ENCODE measurements at places on chromosomes 13 and 19.

- DNase-seq, result no peak
Measured at GRCh38 chr13:101544979-101545378, 92.5 kb downstream of the ITGBL1 start.

DNA sequence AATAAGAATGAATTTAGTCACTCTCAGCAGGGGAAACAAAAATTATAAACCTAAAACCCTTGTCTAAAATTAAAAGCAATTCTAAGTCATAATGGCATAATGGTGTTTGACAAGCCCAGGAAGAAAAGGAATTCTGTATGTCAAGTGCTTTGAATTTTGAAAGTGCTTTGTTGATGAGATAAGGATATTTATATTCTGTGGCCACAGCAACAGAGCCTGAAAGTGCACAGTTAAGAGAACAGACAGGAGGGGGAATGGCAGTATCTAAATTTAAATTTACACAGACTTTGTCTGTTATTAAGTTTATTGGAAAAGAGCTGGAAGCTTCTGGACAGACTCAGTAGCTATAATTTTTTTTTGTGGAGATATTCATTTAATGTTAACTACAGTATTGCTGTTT, 69.8 kb downstream of the OLFM4 start:
- DNase-seq, result no peak

- no peak for DNase-seq
Measured at GRCh38 chr13:104534847-104535246, 1468.6 kb upstream of the SLC10A2 start.

DNA sequence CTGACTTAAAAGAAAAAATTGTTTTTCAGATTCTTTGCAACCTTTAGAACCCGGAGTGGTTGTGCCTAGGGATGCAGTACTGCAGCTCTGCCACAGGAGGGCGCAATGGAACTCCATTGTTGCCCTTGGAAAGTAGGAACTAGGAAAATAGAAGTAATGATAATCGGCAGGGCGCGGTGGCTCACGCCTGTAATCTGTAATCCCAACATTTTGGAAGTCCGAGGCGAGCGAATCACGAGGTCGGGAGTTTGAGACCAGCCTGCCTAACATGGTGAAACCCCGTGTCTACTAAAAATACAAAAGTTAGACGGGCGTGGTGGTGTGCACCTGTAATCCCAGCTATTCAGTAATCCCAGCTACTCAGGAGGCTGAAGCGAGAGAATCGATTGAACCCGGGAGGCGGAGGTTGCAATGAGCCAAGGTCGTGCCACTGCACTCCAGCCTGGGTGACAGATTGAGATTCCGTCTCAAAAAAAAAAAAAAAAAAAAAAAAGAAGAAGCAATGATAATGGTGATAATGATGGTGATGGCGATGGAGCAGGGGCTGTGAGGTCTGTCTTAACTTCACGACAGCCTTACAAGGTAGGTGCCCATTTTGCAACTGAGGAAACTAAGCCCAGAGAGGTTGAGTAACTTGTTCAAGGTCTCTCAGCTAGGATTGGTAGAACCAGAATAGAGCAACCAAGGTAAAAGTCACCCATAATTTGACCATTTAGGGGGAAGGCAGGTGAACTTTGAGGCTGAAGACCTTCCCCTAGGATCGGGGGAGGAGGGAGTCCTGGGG, 5.5 kb upstream of the ADAMTS10 start:
- no peak for DNase-seq

- no peak for DNase-seq
Measured at GRCh38 chr19:4449639-4450028, 8.0 kb downstream of the UBXN6 start.

GRCh38 chr19:33895366-33895765, 98.7 kb downstream of the KCTD15 start:
- DNase-seq, result no peak

DNA sequence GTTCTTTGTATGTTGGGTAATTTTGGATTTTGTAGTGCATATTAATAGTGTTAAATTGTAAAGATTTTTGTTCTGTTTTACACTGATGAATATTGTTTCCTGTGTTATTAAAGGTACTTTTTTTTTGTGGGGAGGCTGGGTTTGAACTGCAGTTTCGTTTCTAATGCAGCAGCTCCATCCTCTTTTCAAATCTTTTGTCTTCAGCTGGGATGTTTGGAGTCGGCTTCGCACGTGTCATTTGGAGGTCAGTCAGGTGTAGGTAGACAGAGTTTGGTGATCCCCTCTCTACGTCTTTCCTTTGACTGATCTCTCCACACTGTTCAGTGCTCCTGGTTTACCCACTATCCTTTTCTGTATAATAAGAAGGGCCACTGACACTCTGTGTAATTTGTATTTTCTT, 30.3 kb downstream of the TDRD3 start:
- DNase-seq, result no peak

DNA sequence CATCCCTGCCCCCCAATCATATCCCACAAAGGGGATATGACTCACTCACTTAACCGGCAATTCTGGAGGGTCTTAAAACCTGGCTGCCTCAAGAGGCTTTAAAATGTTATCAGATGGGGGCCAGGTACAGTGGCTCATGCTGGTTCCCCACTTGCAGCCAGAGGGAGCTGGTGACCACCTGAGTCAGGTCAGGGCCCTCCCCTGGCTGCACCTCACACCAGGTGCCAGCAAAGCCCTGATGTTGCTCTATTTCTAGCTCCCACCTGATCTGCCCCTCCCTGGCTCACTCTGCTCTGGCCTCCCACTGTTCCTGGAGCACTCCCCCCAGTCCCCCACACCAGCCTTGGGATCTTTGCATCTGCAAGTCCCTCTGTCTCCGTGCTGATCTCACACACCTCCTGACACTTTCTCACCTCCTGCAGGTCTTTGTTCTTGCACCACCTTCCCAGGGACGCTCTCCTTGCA, 14.2 kb downstream of the HPN start:
- DNase-seq, result no peak

- DNase-seq, result no peak
Measured at GRCh38 chr13:78131811-78132210, 213.2 kb upstream of the EDNRB start.

DNA sequence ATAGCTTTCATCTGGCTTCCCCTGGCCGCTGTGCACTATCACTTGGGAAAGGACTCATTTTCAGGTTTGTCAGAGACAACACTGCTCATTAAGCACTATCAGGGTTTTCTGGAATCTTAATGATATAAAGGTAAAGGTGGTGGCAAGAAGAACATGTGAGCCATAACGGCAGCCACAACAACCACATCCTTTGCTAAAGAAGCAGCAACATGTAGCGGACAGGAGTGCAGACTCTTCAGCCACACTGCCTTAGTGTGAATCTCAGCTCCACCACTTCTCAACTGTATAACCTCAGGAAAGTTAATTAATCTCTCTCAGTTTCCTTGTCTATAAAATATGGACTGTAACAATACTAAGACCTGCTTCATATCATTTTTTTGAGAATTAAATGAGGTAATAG, 24.1 kb upstream of the MIR17HG start:
- no peak for DNase-seq
